ENCODE measurements at places on chromosomes 11 and 22.

DNA sequence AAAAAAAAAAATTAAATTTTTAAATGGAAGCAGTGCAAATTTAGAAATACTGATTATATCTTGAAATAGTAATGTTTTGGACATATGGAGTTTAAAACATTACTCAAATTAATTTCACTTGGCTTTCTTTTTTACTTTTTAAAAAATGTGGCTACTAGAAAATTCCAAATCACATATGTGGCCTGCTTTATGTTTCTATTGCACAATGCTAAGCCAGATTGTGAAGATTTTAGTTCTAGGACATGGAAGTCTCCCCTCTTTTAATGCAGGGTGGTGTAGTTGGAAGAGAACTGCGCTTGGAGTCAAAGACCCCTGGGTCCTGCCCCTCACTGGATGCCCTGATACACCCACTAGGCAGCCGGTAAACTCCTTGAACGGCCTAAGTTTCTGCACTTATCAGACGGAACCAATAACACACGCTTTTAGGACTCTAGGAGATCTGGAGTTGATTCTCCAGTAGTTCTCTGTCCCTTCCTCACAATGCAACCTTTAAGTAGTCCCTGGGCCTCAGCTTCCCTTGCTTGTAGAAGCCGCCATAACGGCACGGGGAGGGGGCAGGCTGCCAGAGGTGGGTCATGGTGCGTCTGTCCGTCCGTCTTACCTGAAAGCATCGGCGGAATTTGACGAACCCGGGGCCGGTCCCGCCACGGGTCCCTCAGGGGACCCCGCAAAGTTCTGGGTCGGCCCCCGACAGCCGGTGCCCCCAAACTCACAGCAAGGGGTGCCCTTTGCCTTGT lies 505 bp downstream of the FAM227A start:
- no peak for DNase-seq

- no peak for DNase-seq
Observed at GRCh38 chr11:76621868-76622267, 48.7 kb downstream of the LRRC32 start.

GRCh38 chr11:107587306-107587979 lies 3.5 kb upstream of the ELMOD1 start:
- DNase-seq: no peak

DNA sequence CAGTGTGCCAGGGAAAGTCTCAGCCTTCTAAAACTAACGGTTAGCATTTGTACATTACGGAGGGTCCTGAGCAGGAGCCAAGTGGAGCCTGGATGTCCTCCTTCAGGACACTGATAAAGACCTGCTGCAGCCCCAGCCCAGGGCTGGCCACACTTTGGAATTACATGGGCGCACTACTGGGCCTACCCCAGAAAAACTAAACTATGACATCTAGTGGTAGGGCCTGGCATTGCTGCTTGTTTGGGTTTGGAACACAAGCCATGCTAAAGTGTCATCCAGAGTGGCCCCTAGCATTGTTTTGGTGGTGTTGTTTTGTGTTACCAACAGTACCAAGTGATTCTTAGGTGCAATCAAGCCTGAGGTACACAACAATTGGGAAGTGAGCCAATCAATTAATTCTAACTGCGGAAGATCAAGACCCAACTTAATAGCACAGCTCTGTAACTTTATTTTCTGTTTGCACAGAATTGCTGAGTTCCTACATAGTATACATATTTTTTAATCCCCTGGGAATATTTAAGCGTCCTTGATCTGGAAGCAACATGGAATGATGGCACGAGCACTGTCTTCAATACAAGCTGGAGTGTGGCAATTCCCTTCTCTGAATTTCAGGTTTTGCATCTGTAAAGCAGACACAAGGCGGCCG lies 340.7 kb downstream of the LARGE1 start:
- DNase-seq: peak; percentile 71

GRCh38 chr22:44645531-44645930 lies 56.5 kb upstream of the PRR5 start:
- DNase-seq: no peak

DNA sequence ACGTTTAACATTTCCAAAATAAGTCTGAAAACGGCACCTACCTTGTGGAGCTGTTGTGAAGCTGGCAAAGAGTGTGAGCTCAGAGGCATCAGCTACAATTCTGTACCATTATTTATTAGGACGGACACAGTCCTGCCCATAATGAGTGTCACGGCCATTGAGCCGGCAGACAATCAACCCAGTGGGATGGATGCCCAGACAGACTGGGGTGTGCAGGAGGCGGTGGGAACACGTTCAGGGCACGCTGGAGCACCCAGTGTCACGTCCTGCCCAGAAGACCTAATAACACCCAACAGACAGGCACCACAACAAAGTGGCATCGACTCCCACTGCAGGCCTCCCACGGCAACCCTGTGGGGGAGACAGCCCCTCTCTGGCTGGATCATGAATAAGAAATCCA lies 34.5 kb downstream of the TPST2 start:
- no peak for DNase-seq

DNA sequence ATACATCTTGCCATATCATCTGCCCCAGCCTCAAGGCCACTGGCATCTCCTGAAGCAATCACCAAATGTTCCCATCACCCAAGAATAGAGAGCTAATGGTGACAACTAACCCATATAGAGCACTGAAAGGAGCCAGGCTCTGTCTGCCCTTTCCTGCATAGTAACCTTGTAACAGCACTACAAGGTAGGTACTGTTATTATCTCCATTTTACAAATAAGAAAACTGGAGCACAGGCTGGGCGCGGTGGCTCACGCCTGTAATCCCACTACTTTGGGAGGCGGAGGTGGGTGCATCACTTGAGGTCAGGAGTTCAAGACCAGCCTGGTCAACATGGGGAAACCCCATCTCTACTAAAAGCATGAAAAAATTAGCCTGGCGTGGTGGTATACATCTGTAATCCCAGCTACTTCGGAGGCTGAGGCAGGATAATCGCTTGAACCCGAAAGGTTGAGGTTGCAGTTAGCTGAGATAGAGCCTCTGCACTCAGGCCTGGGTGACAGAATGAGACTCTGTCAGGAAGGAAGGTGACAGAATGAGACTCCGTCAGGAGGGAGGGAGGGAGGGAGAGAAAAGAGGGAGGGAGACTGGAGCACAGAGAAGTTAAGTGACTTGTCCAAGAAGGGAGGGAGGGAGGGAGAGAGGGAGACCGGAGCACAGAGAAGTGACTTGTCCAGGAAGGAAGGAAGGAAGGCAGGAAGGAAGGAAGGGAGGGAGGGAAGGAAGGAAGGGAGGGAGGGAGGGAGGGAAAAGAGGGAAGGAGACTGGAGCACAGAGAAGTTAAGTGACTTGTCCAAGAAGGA lies 2.2 kb downstream of the SLC35F2 start:
- DNase-seq: no peak

- DNase-seq: no peak
Observed at GRCh38 chr22:30586414-30586813, 5.3 kb downstream of the PES1 start.

GRCh38 chr11:61034704-61035525 lies 63.4 kb downstream of the CD6 start:
- DNase-seq: no peak

GRCh38 chr11:83540728-83541127 lies 254.6 kb upstream of the CCDC90B start:
- no peak for DNase-seq

GRCh38 chr11:36431429-36432092 lies 78.5 kb downstream of the TRAF6 start:
- DNase-seq: peak; percentile 34

All from HT-29 (cell line).